Mesothelial cell of epicardium (in vitro differentiated cells): ENCODE measurements at places on chromosomes 11 and 22.
A peak's percentile ranks its signal among the peaks of the same experiment; 100 is the strongest.

GRCh38 chr11:8806974-8807373 is 104.0 kb upstream of the AKIP1 start:
- DNase-seq: no peak

- no peak for DNase-seq
Measured at GRCh38 chr22:21902296-21903087, 35.0 kb upstream of the MAPK1 start.

DNA sequence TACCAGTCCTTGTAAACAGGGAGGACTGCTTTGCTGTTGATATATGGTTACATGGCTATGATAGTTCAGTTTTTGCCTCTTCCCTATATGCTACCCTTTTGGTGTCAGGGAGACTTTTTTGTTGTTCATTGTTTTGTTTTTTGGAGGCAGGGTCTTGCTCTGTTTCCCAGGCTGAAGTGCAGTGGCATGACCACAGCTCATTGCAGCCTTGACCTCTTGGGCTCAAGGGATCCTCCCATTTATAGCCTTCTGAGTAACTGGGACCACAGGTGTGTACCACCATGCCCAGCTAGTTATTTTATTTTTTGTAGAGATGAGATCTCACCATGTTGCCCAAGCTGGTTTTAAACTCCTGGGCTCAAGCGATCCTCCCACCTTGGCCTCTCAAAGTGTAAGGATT is 38.6 kb upstream of the SPTBN2 start:
- no peak for DNase-seq

DNA sequence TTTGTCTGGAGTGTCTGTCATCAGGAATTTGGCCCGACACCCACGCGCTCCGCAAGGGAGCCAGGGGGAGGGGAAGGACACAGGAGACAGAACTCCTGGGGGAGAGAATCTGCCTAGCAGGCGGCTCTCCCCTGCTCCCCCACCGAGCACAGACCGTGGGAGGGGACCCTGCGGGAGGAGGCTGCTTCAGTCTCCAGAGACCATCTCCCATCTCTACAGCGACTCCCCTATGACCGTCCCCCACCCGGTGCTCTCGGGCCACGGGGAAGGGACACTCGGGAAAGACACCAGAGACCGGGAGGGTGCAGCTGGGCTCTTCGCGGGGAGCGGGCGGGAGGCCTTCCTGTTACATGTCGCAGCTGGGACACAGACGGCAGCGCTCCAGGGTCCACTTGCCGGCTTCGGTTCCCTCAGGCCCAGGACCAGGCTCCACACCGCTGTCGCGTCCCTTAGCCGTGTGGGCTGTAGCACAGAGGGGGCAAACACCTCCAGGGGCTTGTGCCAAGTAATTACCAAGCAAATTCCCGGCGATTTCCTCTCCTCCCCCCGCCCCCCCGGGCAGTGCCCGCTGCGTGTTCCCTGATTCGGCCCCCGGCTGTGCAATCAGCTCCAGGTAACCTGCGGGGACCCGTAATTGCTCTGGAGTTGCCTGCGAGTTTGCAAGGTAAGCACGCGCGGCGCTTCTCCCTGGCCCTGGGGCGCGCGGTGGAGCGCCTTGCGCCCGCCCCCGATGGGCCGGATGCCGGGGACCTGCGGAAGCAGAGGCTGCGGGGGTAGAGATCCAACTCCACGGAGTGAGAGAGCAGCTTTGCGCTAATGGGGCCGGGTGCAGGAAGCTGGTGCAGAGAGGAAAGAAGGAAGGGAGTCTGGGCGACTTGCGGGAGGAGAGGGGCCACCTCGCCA is 155.1 kb upstream of the CADM1 start:
- DNase-seq: peak; percentile 66

DNA sequence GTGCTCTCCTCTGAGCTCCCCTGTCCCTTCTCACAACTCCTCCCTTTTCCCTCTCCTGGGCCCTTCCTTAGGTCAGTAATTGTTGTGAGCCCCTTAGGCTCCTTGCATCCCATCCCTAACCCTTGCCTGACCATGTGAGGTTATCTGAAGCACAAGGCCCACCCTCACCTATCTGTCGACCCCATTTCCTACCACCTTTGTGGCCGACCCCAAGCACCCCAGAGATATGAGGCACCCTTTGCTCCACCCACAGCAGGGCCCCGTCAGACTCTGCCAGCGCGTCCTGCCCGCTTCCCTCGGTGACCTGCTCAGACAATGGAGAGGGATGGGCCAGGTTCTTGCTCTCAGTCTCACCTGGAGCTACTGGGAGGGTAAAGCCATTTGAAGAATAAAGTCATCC is 1.3 kb downstream of the GNG3 start:
- no peak for DNase-seq

GRCh38 chr11:59097113-59097708 is 9.8 kb upstream of the FAM111B start:
- DNase-seq: no peak

DNA sequence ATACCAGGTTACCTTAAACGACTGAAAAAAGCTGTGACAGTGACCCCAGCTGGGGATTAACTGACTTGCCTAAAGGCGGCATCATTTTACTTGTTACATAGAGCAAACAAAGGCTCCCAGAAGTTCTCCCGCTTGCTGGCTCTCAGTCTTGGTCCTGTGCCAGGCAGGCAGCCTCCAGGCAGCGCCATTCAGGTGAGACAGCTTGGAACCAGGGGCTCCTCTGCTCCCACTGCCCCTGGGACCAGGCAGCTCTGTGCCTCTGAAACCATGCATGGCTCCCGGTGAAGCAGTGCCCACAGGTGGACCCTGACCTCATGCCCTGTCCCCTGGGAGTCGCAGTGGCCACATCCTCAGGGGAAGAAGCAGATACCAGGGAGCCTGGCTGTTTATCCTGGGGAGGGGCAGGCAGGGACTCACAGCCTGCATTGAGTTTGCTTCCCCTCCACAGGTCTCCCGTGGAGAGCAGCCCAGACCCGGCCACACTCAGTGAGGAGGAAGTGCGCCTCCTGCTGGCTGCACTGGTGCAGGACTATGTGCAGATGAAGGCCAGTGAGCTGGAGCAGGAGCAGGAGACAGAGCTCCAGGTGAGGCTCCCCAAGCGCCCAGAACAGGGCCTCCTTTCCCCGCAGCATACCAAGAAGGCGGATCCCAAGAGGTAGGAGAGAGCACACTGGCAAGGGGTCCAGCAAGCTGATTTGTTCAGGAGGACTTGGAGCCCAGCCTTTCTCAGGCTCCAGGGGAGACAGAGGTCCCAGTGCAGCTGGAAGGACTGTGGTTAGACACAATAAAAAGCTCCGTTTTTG is 15.6 kb upstream of the CYP2R1 start:
- DNase-seq: peak; percentile 51

DNA sequence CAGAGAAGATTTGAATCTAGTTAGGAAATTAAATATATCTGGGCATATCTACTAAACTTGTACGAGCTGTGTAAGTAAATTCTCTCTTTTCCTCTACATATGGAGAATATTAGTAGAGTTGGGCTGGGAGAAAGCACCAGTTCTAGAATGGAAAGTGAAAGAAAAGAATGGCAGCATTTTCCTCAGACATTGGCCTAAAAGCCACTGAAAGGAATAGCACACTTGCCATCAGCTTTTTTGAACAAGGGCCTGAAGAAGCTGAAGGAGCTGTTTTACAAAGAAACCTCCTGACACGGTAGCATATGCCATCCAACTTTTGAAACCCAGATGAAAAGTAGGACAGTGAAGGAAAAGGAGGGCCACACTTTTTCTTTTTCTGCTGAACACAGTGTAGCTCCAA is 1563.7 kb upstream of the TENM4 start:
- DNase-seq: no peak

- no peak for DNase-seq
Measured at GRCh38 chr11:10984250-10984649, 126.4 kb upstream of the ZBED5 start.

GRCh38 chr11:8317159-8317558 is 53.5 kb upstream of the LMO1 start:
- DNase-seq: no peak

DNA sequence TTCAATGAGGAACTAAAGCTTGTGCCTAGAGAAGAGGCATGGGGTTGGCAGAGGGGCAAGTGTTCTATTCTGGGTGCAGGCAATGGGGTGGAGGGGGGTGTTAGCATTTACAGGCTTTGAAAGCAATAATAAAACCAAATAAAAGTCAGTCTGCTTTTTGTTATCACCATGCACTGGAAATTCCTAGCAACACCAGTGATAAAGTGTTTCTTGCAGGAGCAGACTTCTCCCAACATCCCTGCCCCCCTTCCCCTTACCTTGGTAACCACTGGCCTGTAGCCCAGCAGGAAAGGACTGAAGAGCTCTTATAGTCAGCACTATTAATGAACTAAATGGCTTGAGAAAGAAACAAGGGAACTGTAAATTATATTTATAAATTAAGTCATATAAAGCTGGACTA is 65.2 kb upstream of the SESN3 start:
- DNase-seq: no peak

GRCh38 chr22:45284705-45285262 is at the start of gene UPK3A:
Gene UPK3A, plus strand, starts transcription at chr22:45284949. Its CDS starts 65 bp downstream, at chr22:45285014.
- peak; percentile 73 for DNase-seq

DNA sequence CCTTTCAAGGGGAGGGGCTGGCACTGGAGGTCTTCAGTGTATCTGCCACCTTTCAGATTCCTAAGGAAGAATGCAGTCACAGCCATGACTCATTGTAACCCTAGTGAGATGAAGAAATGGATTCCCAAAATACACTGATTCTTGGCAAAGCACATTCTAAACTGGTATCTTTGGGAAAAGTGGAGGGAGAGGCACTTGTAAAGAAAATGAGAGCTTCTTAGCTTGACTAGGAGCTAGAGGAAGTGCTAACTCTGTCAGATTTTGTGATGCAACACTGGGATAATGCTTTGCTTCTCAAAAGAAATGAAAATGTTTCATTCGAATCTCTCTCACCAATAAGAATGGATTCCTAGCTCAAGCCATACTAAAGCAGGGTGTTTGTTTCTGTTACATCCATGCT is 14.3 kb downstream of the NRIP3 start:
- DNase-seq: no peak

DNA sequence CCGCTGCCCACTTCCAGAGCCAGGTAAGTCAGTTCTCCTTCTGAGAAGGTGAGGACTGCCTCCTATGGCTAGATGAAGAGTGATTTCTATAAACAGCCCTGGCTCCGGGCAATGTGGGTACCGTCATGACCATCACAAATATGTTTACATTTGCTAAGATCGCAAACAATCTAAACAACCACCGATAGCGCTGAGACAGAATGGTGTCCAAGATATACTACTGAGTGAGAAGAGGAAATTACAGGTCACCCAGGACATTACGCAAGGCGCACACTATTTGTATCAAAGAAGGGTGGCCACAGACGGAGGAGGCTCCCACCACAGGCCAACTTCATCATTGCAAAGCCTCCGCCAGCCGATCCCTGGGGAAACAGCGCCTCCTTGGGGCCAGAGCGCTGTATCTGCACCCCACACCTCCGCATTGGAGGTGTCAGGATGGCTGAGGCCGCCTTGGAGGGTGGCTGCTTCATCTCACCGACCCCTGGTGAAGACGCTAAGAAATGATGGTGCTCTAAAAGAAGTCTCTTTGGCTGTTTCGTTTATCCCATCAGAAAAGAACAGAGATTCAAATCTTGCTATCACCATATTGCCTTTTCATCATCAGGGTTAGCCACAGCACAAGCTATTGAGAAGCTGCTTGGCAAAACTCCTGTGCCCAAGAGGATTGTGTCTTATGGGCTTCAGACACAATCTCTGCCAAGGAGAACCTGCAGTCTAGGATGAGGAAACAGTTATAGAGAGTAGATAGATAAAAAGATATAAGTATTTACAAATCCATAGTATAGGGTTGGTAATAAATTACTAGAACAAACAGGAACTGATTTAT is 12.3 kb upstream of the ASRGL1 start:
- DNase-seq: no peak

- no peak for DNase-seq
Measured at GRCh38 chr11:74520316-74520715, 26.8 kb upstream of the LIPT2 start.

DNA sequence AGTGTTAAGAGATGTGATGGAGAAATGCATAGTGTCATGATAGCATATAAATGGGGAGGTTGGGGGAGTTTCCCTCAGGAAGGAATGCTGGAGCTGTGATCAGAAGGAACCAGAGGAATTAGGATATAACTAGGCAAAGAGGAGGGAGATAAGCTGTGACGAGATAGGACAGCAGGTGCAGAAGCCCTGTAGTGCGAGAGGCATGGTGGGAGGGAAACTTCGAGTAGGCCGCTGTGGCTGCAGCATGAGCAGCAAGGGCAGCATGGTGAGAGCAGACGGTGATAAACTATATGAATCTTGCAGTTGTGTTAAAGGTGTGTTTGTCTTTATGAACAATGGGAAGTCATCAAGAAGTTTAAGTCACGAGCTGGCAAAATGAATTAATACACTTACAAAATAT is 109.9 kb downstream of the EMSY start:
- DNase-seq: no peak

DNA sequence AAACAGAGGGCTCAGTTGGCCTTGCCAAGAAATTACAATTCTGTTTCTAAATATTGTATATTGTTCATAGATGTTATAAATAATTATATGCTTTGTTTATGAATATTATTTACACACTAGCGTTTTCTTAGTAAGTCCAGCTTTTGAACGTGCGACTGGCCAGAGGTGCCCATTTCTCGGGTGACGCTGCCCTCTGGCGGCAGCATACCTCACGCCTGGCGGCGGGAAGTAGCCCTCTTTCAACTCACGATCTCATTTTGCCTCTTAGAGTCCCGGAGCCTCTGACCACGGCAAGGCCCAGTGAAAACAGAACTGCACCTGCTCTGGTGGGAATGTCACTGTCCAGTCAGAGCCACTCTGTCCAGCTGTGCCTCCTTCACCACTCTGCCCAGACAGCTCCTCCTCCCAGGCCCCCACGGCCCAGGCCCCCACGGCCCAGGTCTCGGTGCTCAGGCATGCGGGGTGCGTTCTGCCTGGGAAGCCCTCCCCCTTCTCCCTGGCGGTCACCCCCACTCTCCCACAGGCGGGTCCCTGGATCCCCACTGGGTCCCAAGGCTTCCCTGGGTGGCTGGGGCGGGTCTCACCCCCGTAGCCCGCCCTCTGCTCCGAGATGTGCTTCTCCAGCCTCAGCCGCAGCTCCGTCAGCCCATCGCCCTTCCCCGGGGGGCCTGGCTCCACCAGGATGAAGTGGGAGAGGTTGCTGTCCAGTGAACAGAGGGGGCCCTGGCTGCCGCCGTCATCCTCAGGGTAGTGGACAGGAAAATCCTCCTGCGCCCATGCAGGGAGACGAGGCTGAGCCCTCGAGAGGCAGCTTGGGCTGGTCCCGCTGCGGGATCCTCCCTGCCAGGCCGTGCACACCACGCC is 19.3 kb downstream of the TSSC4 start:
- DNase-seq: peak; percentile 85

- DNase-seq: no peak
Measured at GRCh38 chr22:28798810-28799605, 1.4 kb downstream of the XBP1 start.

DNA sequence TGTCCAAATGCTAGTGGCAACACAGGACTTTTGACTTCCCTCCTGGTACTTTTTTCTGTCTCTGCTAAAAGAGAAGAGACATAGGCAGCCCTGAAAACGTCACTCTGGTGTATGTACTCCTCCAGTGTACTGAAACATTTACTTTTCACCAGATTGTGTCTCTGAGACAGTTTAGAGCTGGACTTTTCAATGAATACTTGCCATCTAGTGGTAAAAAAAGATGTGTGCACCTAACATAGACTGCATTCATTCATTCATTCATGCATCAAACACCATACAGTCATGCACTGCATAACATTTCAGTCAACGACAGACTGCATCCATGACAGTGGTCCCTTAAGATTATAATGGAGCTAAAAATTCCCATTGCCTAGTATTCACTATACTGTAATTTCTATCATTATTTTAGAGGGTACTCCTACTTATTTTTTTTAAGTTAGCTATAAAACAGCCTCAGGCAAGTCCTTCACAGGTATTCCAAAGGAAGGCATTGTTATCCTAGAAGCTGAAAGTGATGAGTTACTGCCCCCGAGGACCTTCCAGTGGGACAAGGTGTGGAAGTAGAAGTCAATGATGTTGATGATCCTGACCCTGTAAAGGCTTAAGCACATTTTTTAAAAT is 186.2 kb downstream of the SPON1 start:
- DNase-seq: no peak
